LNCaP clone FGC (cell line): ENCODE measurements at places on chromosomes 7 and 10.

DNA sequence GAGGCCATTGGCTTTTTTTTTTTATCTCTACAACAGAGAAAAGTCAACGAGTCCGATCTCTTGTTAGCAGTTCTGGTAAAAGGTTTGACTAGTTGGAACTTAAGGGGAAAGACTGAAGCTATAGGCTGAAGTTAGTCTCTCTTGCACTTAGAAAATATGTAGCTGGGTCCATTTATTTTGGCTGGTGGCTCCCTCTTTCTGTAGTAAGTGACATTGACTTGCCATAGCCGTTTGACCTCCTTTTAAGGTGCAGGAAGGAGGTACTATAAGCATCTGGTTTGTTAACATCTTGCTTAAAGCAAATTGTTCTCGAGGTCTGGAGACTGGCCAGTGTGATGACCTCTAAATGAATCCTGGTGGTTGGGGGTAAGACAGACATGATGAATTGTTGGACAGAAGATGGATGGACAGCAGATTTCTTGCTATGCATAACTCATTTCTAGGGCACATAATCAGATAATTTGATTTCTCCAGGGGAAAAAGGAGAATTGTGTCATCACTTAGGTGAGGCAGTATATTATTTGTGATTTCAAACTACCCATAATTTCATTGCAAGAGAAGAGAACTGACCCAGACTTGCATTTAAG is 356.3 kb upstream of the GALNT17 start:
- no peak for DNase-seq

- no peak for DNase-seq
These were observed 291.6 kb upstream of the CELF2 start for GRCh38 chr10:10726101-10726500.

- no peak for DNase-seq
These were observed 12.2 kb downstream of the PANK1 start for GRCh38 chr10:89632824-89633223.

DNA sequence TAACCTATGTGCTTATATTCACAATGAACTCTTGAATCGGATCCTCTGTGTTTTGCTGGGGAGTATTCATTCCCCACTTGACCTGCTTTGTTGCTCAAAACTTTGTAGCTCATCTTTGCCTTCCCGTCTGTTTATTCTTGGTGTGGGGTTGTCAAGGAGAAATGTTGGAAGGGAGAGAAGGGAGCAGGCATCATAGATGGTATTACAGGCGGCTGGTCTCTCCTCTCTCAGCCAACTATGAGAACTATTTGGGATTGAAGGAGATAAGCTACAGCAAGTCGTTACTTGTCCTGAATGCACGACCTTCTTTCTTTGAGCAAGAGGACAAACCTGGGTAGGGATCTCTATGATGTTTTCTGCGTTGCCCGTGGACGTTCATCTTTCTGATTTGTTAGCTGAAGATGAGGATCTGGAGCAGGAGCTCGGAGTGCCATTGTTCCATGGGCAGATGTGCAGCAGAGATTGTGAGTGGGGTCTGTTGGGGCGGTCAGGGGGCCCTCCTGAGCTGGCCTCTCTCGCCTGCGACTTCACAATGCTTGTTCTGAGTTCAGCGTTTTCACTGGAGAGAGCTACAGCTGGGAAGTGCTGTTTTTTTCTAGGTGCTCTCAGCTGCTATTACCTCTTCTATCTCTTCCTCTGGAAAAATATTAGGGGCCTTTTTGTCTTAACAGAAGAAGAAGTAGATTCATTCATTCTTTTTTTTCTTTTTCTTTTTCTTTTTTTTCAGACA is 126.9 kb upstream of the KLF6 start:
- no peak for DNase-seq

- DNase-seq = no peak
These were observed 148.2 kb upstream of the ETV1 start for GRCh38 chr7:14137676-14138075.
